ENCODE measurements at places on chromosomes 12 and 14.

GRCh38 chr14:87286191-87286590, 706.8 kb downstream of the GALC start:
- no peak for DNase-seq

GRCh38 chr12:124477107-124477915, 90.1 kb downstream of the NCOR2 start:
- DNase-seq = no peak

DNA sequence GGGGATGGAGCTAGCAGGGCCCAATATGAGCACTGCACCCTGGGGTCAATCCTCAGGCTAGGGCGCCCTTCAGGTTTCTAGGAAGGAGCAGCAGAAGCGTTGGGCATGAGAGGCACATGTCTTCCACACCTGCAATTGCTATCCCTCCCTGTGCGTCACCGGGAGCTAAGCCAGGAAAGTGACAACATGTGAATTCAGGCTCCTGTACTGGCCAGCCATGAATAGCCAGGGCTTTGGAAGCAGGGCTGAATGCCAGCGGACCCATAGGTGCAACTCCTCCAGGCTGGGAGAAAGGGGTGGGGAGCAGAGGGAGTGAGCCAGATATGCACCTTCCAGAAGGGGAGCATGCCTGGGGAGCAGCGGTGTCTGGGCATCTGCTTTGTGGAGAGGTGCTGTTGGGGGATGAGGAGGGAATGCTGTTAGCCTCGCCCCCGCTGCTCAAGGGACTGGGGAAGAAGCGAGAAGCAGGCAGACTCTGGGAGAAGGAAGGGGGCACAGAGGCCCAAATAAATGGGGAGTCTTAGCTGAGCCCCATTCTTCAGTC, 6.1 kb downstream of the HOXC5 start:
- no peak for DNase-seq

DNA sequence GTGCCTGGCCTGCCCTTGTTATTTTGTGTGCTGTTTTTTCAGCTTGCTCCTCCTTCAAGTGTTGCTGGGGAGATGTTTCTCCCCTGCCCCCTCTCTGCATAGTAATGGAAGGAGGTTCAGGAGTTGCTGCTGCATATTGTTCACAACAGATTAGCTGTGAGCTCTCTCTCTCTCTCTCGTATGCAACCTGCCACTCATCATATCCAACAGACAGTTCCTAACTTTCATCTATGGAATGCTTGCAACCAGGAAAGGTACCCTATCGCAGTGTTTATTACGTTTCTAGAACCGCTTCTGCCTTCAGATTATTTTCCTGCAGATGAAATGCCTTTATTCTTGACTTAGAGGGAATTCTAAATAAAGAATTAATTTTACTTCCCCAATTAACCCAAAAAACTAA, 372.9 kb downstream of the RMST start:
- no peak for DNase-seq

GRCh38 chr14:20614038-20614840, 23.1 kb upstream of the RNASE12 start:
- DNase-seq = no peak

DNA sequence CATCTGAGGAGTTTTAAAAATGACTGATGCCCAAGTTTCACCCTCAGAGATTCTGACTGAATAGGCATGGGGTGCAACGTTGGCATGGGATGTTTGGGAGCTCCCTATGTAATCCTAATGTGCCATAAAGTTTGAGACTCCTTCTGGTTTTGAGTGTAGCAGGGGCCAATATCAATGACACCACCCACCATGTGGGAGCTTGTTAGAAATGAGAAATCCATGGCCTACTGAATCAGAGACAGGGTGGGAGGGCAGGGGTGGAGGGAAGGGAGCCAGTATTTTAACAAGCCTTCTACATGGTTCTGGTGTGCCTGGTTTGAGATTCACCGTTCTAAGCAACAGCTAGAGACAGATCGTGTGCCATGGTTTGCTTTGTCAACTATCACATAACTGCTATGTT, 46.1 kb downstream of the VCPKMT start:
- no peak for DNase-seq

GRCh38 chr12:29066011-29066588, 83.0 kb upstream of the FAR2 start:
- DNase-seq = no peak
